ENCODE measurements at places on chromosomes 2 and 18. TPM values are rescaled to one million over a fixed set of nuclear protein-coding genes. Genes with fewer than 3 reads are reported as not detected.

The PFN4 gene
- total RNA-seq, result 1.6 TPM

The ATP8B1 gene
- total RNA-seq, result 6.2 TPM

The GCG gene
- not detected for total RNA-seq

The IL1B gene
- total RNA-seq, result 0.13 TPM

The INHA gene
- 0.36 TPM for total RNA-seq

The DNAJC5G gene
- not detected for total RNA-seq

The SPP2 gene
- total RNA-seq, result not detected

The B3GNT7 gene
- 3.0 TPM for total RNA-seq

The IL36RN gene
- total RNA-seq, result 0.05 TPM

The ANKRD30B gene
- not detected for total RNA-seq

The NT5C1B gene
- total RNA-seq, result not detected

The TUBB6 gene
- 201 TPM for total RNA-seq

The NDUFV2 gene
- 125 TPM for total RNA-seq

The SALL3 gene
- total RNA-seq, result not detected

The LCT gene
- total RNA-seq, result 0.03 TPM

The STAT1 gene
- total RNA-seq, result 63.4 TPM

The SYT4 gene
- not detected for total RNA-seq

The FN1 gene
- total RNA-seq, result 186 TPM

The CRYBA2 gene
- not detected for total RNA-seq

The ROCK2 gene
- 28.1 TPM for total RNA-seq

The TCF4 gene
- 1.5 TPM for total RNA-seq

The CXCR1 gene
- not detected for total RNA-seq

The PLA2R1 gene
- total RNA-seq, result 2.4 TPM

The TLX2 gene
- 0.36 TPM for total RNA-seq

The ZNF521 gene
- not detected for total RNA-seq

The POTEF gene
- total RNA-seq, result not detected

The LRRC30 gene
- not detected for total RNA-seq

The BCS1L gene
- 40.9 TPM for total RNA-seq

The C1QL2 gene
- total RNA-seq, result 0.29 TPM

The PRSS56 gene
- total RNA-seq, result 0.11 TPM

The NEUROD1 gene
- not detected for total RNA-seq

The TMEM37 gene
- 1.5 TPM for total RNA-seq

The DGKD gene
- 78.7 TPM for total RNA-seq

The CROCC2 gene
- not detected for total RNA-seq

The SCN7A gene
- total RNA-seq, result not detected

The MBD5 gene
- total RNA-seq, result 3.9 TPM

The KLHL14 gene
- total RNA-seq, result not detected

The KCNJ3 gene
- not detected for total RNA-seq

The MYO5B gene
- 8.9 TPM for total RNA-seq

The TBR1 gene
- 0.03 TPM for total RNA-seq

The CCT7 gene
- 868 TPM for total RNA-seq

The CPO gene
- total RNA-seq, result not detected

The DSG4 gene
- total RNA-seq, result not detected

The YIPF4 gene
- total RNA-seq, result 49.3 TPM

The LIMS2 gene
- total RNA-seq, result 7.7 TPM

The ZSCAN30 gene
- 0.95 TPM for total RNA-seq

The C1D gene
- 33.4 TPM for total RNA-seq

Measured in A549 treated with GW870086 at 1 μM for 4 hours (cell line).